ENCODE measurements at places on chromosomes 12 and 14. TPM values are rescaled to one million over a fixed set of nuclear protein-coding genes. Genes with fewer than 3 reads are reported as not detected.

The CLEC2A gene
- total RNA-seq, result not detected

The MYO1H gene
- not detected for total RNA-seq

DNA sequence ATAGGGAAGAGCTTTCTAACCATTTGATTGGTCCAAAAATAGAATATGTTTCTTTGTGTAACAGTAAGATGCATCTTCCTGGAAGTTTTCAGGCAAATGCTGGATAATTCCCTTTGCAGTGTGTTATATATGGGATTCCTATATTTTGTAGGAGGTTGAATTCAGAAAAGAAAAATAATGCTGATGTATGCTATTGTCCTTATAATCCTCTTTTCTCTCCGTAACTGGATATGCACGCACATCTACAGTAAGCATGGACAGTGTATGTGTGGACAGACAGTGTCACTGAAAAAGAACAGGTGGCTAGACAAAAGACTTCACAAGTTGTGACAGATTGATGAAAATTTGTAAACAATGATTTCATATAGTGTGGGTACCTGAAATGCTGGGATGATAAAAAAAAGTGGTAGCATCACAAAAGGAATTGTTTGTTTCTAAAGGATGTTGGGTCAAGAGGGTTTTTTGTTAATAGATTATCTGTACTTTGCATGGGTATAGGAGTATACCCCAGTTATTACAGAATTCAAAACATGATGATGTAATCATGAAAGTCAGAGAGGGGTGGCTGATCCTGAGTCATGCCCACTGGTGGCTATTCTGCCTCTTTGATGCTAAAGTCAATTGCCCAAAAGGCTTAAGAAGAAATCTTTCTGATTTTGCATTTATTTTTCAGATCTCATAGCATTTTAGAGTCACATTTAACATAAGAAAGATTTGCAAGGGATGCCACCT is 160.7 kb upstream of the TMTC1 start:
- no peaks in the 10 kb centered on the region for H3K27me3 ChIP-seq
- H3K4me3 ChIP-seq, result no peak overlapping the region
- peaks cover 29% of the 10 kb centered on the region for H3K4me1 ChIP-seq
- no peaks in the 10 kb centered on the region for H3K36me3 ChIP-seq
- H3K27ac ChIP-seq, result no peak overlapping the region
- DNase-seq, result no peak

GRCh38 chr14:77319422-77319821 is 1.3 kb downstream of the POMT2 start:
- no peak overlapping the region for H3K27ac ChIP-seq
- no peaks in the 10 kb centered on the region for H3K27me3 ChIP-seq
- H3K36me3 ChIP-seq, result no peaks in the 10 kb centered on the region
- DNase-seq, result no peak

- peaks cover 2% of the 10 kb centered on the region for H3K36me3 ChIP-seq
- no peak overlapping the region for H3K4me3 ChIP-seq
- DNase-seq, result no peak
These were observed 18.9 kb downstream of the TMEM260 start for GRCh38 chr14:56598519-56598918.

DNA sequence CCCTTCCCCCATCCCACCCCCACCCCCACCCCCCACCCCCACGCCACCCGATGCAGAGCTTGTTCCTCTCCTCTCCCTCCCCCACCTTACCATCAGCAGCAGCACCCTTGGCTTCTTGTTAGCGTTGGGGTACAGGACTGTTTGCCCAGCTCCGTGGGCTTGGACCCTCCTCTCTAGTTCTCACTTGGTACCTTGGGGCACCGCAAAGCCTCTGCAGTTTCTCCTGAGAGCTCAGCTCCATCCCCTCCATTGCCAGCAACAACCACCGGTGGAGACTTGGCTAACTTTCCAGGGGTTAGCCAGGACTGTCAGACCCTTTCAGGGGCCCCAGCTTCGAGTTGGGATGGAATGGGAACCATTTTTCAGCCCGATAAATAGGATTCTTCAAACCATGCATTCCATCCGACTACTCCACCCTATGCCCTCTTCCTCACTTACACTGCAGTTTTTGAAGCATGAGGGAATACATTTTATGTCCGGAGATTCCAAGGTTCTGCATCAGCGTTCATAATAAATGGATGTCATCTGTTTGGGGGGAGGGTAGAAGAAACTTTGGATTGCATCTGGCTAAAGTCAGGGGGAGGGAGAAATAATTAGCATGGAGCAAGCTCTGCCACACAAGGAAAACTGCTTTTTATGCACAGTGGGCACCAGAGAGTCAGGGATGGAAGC is 1.1 kb downstream of the SCN8A start:
- H3K27ac ChIP-seq, result no peak overlapping the region
- H3K36me3 ChIP-seq, result no peaks in the 10 kb centered on the region
- H3K27me3 ChIP-seq, result no peaks in the 10 kb centered on the region
- no peak overlapping the region for H3K4me3 ChIP-seq

- no peak overlapping the region for H3K4me3 ChIP-seq
- no peaks in the 10 kb centered on the region for H3K27me3 ChIP-seq
- H3K36me3 ChIP-seq, result no peaks in the 10 kb centered on the region
- peak overlapping the region; percentile 33 for H3K27ac ChIP-seq
- DNase-seq, result no peak
These were observed 19.7 kb upstream of the IFT81 start for GRCh38 chr12:110104188-110105094.

GRCh38 chr14:65910108-65910786 is 497.7 kb downstream of the FUT8 start:
- no peak overlapping the region for H3K27ac ChIP-seq
- no peaks in the 10 kb centered on the region for H3K27me3 ChIP-seq
- H3K4me1 ChIP-seq, result no peaks in the 10 kb centered on the region
- DNase-seq, result no peak
- no peaks in the 10 kb centered on the region for H3K36me3 ChIP-seq

DNA sequence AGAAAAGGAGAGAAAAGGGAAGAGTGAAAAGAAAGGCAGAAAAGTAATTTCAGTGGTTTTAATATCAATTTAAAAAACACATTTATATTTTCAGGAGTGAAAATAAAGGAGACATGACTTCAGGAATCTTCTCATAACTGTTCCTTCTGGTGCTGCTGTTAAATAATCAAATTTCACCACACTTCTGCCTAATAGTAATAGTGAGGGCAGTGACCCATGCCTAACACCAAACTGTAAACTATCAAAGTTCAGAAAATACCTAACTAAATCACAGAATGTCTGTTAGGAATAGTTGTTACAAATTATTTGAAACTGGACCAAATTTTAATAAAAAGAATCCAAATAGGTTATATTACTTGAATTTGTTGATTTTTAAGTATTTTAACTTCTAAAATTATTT is 169.4 kb downstream of the RPL10L start:
- H3K27ac ChIP-seq, result no peak overlapping the region
- H3K4me3 ChIP-seq, result no peak overlapping the region
- no peaks in the 10 kb centered on the region for H3K36me3 ChIP-seq
- no peak for DNase-seq
- H3K4me1 ChIP-seq, result no peaks in the 10 kb centered on the region

- H3K27ac ChIP-seq, result no peak overlapping the region
- no peaks in the 10 kb centered on the region for H3K36me3 ChIP-seq
- no peaks in the 10 kb centered on the region for H3K27me3 ChIP-seq
These were observed 8.8 kb upstream of the GNPTAB start for GRCh38 chr12:101839324-101840283.

GRCh38 chr12:46430340-46430948 is 57.9 kb upstream of the SLC38A2 start:
- H3K4me1 ChIP-seq, result peaks cover 11% of the 10 kb centered on the region
- no peak overlapping the region for H3K27ac ChIP-seq
- no peak for DNase-seq
- no peak overlapping the region for H3K4me3 ChIP-seq
- no peaks in the 10 kb centered on the region for H3K27me3 ChIP-seq

The TMEM121 gene
- total RNA-seq, result 2.6 TPM

- H3K4me1 ChIP-seq, result no peaks in the 10 kb centered on the region
- no peaks in the 10 kb centered on the region for H3K36me3 ChIP-seq
- no peak overlapping the region for H3K27ac ChIP-seq
- DNase-seq, result no peak
- no peaks in the 10 kb centered on the region for H3K27me3 ChIP-seq
These were observed 29.7 kb downstream of the CPNE8 start for GRCh38 chr12:38875586-38876228.

- H3K27ac ChIP-seq, result no peak overlapping the region
- H3K36me3 ChIP-seq, result no peaks in the 10 kb centered on the region
- H3K4me1 ChIP-seq, result no peaks in the 10 kb centered on the region
- no peak overlapping the region for H3K4me3 ChIP-seq
- DNase-seq, result no peak
- no peaks in the 10 kb centered on the region for H3K27me3 ChIP-seq
These were observed 182.3 kb downstream of the DACT1 start for GRCh38 chr14:58820032-58820431.

GRCh38 chr12:103903993-103904392 is 26.2 kb upstream of the HSP90B1 start:
- peaks cover 4% of the 10 kb centered on the region for H3K4me1 ChIP-seq
- DNase-seq, result no peak
- H3K27ac ChIP-seq, result no peak overlapping the region
- no peak overlapping the region for H3K4me3 ChIP-seq
- H3K36me3 ChIP-seq, result no peaks in the 10 kb centered on the region
- no peaks in the 10 kb centered on the region for H3K27me3 ChIP-seq

The PPTC7 gene
- 11.8 TPM for total RNA-seq

GRCh38 chr12:104339663-104340062 is 36.1 kb downstream of the EID3 start:
- H3K4me1 ChIP-seq, result peaks cover 64% of the 10 kb centered on the region
- no peak overlapping the region for H3K4me3 ChIP-seq
- H3K27me3 ChIP-seq, result no peaks in the 10 kb centered on the region
- peak overlapping the region; percentile 56 for H3K27ac ChIP-seq
- peaks cover 50% of the 10 kb centered on the region for H3K36me3 ChIP-seq

DNA sequence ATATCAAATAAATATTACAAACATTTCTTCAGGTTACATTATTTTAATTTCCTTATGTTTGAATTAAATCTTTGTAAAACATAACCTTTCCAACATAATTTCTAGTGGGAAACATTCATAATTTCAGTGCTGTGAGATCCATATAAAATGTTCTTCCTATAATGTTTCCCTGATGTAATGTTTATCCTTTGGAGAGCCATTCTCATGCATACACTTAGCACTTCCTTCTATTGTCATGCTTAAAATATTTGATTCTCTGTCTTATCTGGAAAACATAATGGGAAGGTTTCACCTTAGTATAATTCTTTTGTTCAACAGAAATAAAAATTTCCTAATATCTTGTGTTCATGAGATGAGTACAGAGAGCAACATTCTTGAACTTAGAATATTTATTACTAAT is 472.5 kb downstream of the ADAMTS20 start:
- no peaks in the 10 kb centered on the region for H3K27me3 ChIP-seq
- no peaks in the 10 kb centered on the region for H3K36me3 ChIP-seq
- no peak for DNase-seq
- H3K27ac ChIP-seq, result no peak overlapping the region
- no peak overlapping the region for H3K4me3 ChIP-seq

DNA sequence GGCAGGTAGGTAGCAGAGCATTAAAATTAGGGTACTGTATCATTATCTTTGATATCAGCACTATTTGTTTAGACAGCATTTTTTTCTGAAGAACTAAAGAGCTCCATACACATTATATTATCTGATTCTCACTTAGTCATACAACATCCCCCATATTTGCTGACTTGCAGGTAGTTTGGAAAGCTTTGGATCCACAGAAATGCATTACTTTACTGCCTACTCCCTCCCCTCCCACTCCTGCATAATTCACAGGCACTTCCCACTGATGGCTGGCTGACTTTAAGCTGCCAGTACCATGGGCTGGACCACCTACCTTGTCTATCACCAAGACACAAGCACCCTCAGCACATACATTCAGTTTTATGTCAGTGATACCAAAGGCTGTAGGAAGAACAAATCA is 110.4 kb downstream of the SLC8A3 start:
- no peaks in the 10 kb centered on the region for H3K4me1 ChIP-seq
- no peaks in the 10 kb centered on the region for H3K27me3 ChIP-seq
- H3K27ac ChIP-seq, result no peak overlapping the region
- DNase-seq, result no peak

DNA sequence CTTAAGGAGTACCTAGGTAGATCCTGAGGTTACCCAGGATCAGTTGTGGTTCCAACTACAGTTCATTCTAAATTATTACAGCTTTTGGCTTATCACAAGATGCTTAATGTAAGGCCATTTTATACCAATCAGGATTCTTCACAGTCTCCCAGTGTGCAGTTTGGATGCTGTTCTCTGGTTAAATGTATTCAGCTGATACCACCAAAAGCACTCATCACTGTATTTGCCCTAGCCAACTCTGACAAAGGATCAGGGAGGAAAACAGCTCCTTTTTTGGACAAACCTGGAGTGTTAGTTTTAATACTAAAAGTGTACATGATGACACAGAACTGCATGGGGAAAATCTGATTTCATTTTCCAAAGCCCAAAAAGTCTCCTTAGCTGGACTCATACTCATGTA is 19.5 kb downstream of the DMAC2L start:
- no peak for DNase-seq
- no peak overlapping the region for H3K4me3 ChIP-seq
- H3K36me3 ChIP-seq, result peaks cover 5% of the 10 kb centered on the region
- H3K27me3 ChIP-seq, result no peaks in the 10 kb centered on the region
- H3K4me1 ChIP-seq, result peaks cover 15% of the 10 kb centered on the region
- H3K27ac ChIP-seq, result no peak overlapping the region

The OVCH1 gene
- 0.78 TPM for total RNA-seq

The GLIPR1 gene
- 66.9 TPM for total RNA-seq

The MTRFR gene
- total RNA-seq, result 17.2 TPM

The PLA2G1B gene
- total RNA-seq, result not detected

Data from thoracic aorta (tissue), 2 donors.